ENCODE measurements at places on chromosomes 1 and 21. TPM values are rescaled to one million over a fixed set of nuclear protein-coding genes. Genes with fewer than 3 reads are reported as not detected.

IGFN1 gene
- 0.28 TPM for total RNA-seq

CCDC17 gene
- 0.58 TPM for total RNA-seq

AZIN2 gene
- 2.5 TPM for total RNA-seq

CRNN gene
- not detected for total RNA-seq

HRNR gene
- not detected for total RNA-seq

Data from regular cardiac myocyte (primary cell).